Cerebellar nuclear complex (tissue), 1 donor: ENCODE measurements at places on chromosomes 11 and 22.

GRCh38 chr11:118705111-118705741, 25.8 kb upstream of the TREH start:
- no peak for DNase-seq

DNA sequence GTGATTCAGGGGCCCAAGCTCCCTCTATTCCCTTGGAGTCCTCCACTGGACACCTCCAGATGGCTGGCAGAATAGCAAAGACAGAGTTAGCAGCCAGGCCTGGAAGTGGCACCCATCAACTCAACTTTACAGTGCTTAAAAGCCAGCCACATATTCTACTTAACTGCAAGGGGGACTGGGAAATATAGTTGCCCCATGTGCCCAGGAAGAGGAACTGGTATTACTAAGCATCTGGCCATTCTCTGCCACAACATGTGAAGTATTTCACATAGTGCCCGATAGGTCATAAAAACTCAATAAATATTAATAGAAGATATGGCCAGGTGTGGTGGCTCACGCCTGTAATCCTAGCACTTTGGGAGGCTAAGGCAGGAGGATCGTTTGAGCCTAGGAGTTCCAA, 5.5 kb upstream of the IL10RA start:
- no peak for DNase-seq

GRCh38 chr11:129989149-129989813, 13.4 kb downstream of the PRDM10 start:
- no peak for DNase-seq

DNA sequence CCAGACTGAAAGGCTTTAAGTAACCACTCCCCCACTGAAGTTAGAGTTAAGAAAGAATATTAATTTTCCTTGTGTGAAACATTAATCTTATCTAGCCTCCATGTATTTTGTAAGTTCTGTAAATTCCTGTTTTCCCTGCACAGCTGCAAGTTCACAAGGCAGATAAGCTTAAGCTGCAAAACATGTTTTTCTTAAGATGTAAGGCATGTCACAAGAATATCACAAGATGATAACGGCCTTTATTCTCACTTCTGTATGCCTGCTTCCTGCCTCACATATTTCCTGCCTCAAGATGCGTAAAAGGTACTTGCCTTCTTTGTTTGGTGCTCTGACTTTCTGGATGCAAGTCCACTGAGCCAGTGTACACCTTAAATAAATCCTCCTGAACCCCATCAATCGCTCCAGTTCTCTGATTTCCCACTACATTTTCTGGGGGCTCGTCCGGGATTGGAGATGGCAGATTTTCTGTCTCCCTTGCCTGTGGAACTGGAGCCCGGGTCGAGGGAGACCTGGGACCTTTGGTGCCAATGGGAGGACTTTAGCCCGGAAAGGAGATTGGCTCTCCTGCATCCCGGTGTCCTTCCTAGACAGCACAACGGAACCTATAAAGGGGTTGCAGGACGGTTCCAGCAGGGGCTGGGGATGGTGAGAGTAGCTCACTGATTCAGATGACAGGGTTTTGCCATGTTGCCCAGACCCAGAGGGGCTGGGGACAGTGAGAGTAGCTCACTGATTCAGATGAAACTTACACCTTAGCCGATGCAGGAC, 30.2 kb downstream of the PPARA start:
- no peak for DNase-seq

DNA sequence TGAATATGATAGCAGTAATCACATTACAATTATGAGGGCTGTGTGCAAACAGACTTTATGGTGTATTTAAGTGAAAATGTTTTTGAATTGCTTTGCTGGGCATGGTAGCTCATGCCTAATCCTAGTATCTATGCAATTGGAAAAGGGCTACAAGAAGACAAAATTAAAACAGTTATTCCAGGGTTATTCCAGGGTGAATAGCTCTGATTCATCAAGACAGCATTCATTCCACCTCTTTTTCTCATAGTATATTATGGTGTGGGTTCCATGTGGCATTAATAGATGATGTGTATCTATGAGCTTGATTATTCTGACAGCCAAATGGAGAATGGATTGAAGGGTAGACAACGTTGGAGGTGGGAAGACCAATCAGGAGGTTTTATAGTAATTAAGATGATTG, 12.1 kb upstream of the SIDT2 start:
- no peak for DNase-seq
